PC-9 (cell line): ENCODE measurements at places on chromosomes 7 and 10.

- no peaks in the 10 kb centered on the region for H3K27me3 ChIP-seq
- H3K36me3 ChIP-seq, result no peaks in the 10 kb centered on the region
- peak; percentile 60 for DNase-seq
- H3K4me1 ChIP-seq, result no peaks in the 10 kb centered on the region
- H3K4me3 ChIP-seq, result no peak overlapping the region
Observed at GRCh38 chr7:65722361-65722792, 150.5 kb upstream of the VKORC1L1 start.

- no peak for DNase-seq
- H3K27ac ChIP-seq, result no peak overlapping the region
- H3K27me3 ChIP-seq, result no peaks in the 10 kb centered on the region
- no peak overlapping the region for H3K4me3 ChIP-seq
- no peaks in the 10 kb centered on the region for H3K36me3 ChIP-seq
Observed at GRCh38 chr7:85805656-85806055, 618.8 kb upstream of the SEMA3D start.

GRCh38 chr10:46092524-46093081 is 46.5 kb upstream of the MSMB start:
- H3K36me3 ChIP-seq, result no peaks in the 10 kb centered on the region
- H3K27me3 ChIP-seq, result no peaks in the 10 kb centered on the region
- H3K27ac ChIP-seq, result no peak overlapping the region
- no peaks in the 10 kb centered on the region for H3K4me1 ChIP-seq
- DNase-seq, result no peak

- H3K4me3 ChIP-seq, result no peak overlapping the region
- no peaks in the 10 kb centered on the region for H3K27me3 ChIP-seq
- H3K36me3 ChIP-seq, result no peaks in the 10 kb centered on the region
- DNase-seq, result no peak
- no peaks in the 10 kb centered on the region for H3K4me1 ChIP-seq
Observed at GRCh38 chr7:93039282-93039681, 78.5 kb downstream of the SAMD9 start.

GRCh38 chr10:118775478-118775877 is 20.7 kb upstream of the CACUL1 start:
- no peak overlapping the region for H3K27ac ChIP-seq
- no peaks in the 10 kb centered on the region; the same call in 1 of the 2 replicates for H3K4me1 ChIP-seq
- no peaks in the 10 kb centered on the region for H3K27me3 ChIP-seq
- no peak for DNase-seq
- no peaks in the 10 kb centered on the region for H3K36me3 ChIP-seq

- H3K36me3 ChIP-seq, result no peaks in the 10 kb centered on the region; the same call in 1 of the 2 replicates
- H3K4me3 ChIP-seq, result no peak overlapping the region
- peaks cover 28% of the 10 kb centered on the region for H3K4me1 ChIP-seq
- H3K27ac ChIP-seq, result no peak overlapping the region
- no peak for DNase-seq
Observed at GRCh38 chr10:75207079-75207856, 3.3 kb upstream of the VDAC2 start.

DNA sequence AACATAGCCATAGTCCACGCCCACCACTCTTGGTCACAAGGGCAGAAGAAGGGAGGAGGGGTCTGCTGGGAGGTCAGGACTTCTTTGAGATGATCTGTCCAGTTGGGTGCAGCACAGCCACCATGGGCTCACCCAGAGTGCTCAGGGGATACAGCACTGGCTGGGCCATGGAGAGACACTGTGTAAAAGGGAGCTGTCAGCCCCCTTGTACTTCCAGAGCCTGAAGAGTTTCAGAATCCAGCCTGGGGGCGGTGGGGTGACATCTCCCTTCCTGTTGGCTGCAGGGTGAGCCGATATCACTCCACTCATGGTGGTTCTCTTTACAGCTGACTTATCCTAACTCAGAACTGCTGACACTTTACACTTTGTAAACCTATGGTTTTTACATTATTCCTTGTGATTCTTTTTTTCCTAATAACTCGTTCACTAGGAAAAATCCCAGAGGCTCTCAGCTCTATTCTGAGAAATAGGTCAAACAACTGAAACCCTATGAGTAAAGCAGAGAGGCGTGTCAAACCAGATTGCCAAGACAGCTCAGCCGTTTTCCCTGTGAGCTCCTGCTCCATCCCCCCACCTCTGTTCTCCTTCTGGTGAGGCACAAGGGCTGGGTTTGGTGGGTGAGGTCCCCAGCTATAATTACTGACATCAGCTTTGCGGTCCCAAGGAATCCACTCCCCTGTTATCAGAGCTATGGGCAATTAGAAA is 3.2 kb upstream of the MRPS24 start:
- peak; percentile 88 for DNase-seq
- peak overlapping the region; percentile 90 for H3K27ac ChIP-seq
- peaks cover 62% of the 10 kb centered on the region for H3K4me1 ChIP-seq
- no peaks in the 10 kb centered on the region for H3K27me3 ChIP-seq
- H3K36me3 ChIP-seq, result peaks cover 22% of the 10 kb centered on the region; the same call in 1 of the 2 replicates
- H3K4me3 ChIP-seq, result peak overlapping the region; percentile 3; the same call in 1 of the 2 replicates
